ENCODE measurements at places on chromosomes 1 and 21.

DNA sequence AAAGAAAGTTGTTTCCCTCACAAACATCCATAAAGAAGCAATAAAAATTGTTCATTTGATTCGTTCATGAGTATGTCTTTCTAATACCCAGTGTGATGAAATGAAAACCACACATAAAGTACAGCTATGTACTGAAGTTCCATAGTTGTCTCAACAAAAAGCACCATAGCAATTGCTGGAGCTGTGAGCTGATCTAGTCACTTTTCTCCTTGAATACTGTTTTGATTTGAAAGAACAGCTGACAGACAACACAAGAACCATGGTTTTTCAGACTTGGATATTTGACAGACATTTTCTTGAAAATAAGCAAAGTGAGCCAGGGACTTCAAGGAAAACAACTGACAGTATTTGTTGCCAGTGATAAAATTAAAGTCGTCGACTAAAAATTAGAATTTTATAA, 237.1 kb upstream of the PLD5 start:
- DNase-seq = no peak

GRCh38 chr1:199728345-199728744, 299.2 kb upstream of the NR5A2 start:
- DNase-seq = no peak

GRCh38 chr1:24903955-24904730, 25.9 kb downstream of the RUNX3 start:
- no peak for DNase-seq

DNA sequence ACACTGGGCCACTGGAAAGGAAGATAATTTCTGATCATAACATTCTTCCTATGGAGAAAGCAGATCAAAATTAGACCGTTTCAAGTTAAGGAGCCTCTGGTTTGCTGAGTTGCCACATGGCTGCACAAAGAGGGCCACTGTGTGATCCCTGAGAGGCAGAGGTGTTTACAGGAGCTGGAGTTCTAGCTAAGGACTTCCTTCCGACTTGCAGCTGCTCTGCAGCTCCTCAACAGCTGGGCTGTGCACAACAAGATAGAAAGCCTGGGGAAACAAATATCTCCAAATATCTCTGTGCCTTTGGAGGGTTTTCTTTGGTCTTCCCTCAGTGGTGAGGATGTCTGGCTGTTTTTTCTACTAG, 26.8 kb downstream of the GADD45A start:
- no peak for DNase-seq
